ENCODE measurements at places on chromosomes 3 and 15. TPM values are rescaled to one million over a fixed set of nuclear protein-coding genes. Genes with fewer than 3 reads are reported as not detected.

- peak; percentile 12 for DNase-seq
Measured at GRCh38 chr3:13219902-13220296, 146.7 kb upstream of the IQSEC1 start.

- no peak for DNase-seq
Measured at GRCh38 chr3:193483988-193484539, 70.6 kb downstream of the ATP13A4 start.

DNA sequence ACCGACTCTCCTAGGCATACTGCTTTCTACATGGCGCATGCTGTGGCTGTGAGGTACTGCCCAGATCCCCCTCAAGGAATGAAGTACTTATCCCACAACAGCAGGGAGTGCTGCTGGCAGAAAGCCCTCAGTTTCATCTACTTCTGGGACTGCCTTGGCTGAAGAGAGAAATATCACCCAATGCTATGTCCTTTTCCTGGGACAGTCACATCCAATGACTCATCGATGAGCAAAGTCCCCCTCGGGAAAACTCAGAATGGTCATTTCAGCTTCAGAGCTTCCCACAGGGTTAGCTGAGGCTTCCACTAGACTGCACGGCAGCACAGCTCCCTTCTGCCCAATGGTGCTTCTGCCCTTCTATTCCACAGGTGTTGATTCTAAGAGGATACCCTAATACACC, 3.6 kb upstream of the NMD3 start:
- DNase-seq: no peak

The SSUH2 gene
- 0.57 TPM for total RNA-seq

DNA sequence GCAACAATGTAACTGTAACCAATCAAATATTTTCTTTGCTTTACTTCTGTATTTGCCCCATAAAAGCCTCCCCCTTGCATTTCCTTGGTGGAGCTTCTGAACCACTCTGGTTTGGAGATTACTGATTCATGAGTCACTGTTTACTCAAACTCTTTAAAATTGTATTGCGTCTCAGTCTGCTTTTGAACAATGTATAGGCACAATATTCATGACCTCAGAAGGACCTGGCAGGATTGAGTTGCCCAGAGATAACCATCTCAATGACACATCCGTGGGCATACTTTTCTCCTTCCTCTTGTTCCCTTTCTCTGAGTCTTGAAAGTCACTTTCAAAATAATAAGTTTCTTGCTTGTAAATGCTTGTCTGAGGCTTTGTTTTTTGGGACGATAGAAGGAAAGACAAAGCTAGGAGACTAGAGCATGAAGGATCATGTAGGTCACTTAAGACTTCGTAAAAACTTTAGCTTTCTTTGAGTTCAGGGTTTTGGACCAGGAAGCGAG, 57.1 kb upstream of the POU1F1 start:
- DNase-seq: no peak

Measured in left ventricle myocardium superior (tissue), 1 donor.